ENCODE measurements at places on chromosomes 12 and 14. TPM values are rescaled to one million over a fixed set of nuclear protein-coding genes. Genes with fewer than 3 reads are reported as not detected.

- no peak for DNase-seq
Observed at GRCh38 chr12:24919346-24920001, 29.4 kb downstream of the BCAT1 start.

Gene PRICKLE1
- polyA plus RNA-seq = 30.7 TPM

DNA sequence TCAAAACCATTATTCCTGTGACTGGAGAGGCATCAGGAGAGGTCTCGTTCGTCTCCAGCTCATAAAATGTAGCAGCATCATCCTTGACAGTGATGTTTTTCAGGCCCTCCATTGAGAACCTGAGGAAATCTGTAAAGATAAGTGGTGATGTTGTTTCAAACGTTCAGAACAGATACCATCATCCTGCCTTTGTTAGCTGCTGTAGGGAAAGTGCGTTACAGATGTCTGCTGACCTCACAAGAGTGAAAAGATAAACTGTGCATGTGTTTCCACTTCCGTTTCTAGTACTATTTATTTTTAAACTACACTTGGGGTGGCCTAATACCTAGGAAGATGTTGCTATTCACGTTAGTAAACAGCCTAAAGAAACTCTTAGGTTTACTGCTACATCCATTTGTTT, 28.4 kb downstream of the BCL2L14 start:
- DNase-seq = no peak

- no peak for DNase-seq
Observed at GRCh38 chr14:63088865-63089264, 43.6 kb upstream of the KCNH5 start.

GRCh38 chr14:64149921-64150320, 144.2 kb downstream of the ESR2 start:
- no peak for DNase-seq

- DNase-seq = no peak
Observed at GRCh38 chr12:128959901-128960300, 106.6 kb downstream of the GLT1D1 start.

GRCh38 chr12:80830533-80831088, 107.1 kb downstream of the LIN7A start:
- DNase-seq = no peak

Gene IQSEC3
- 2.7 TPM for polyA plus RNA-seq

DNA sequence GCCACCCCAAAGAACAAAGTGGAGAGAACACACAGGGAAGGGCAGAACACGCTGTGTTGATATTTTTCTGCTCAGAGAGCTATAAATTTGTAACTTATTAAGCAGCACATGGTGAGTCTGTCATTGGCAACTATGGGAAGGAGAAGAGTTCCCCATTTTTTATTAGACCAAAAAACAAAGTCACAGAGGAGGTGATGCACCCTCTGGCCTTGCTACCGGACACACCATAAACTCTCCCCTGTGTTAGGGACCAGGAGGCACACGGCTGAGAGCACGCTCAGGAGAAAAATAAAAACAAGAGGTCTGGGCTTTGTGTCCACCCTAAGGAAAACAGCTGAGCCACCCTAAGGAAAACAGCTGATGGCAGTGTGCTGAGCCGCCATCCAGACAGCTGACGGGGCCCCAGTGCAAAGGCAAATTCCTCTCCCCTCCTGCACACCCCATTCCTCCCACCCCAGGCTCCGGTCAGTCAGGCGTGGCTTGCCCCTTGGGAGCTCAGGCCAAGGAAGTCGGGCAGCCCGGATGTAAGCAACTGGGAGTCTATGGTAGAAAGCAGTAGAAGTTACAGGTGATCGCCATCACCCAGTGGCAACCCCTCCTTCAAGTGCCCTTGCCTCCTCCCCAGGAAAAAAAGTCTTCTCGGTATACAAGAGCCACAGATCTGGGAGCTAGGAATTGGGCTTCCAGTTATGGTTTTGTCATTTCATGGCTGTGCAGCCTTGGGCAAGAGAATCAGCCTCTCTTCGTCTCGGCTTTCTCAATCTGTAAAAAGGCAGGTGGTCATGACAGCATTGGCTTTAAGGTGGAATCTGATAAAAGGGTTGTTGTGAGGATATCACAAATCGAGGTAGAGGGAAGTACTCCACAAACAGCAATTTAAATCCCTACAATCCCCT, 2.4 kb downstream of the PXN start:
- peak; percentile 64 for DNase-seq

Gene TAS2R30
- 0.11 TPM for polyA plus RNA-seq

Gene OR6C2
- not detected for polyA plus RNA-seq

DNA sequence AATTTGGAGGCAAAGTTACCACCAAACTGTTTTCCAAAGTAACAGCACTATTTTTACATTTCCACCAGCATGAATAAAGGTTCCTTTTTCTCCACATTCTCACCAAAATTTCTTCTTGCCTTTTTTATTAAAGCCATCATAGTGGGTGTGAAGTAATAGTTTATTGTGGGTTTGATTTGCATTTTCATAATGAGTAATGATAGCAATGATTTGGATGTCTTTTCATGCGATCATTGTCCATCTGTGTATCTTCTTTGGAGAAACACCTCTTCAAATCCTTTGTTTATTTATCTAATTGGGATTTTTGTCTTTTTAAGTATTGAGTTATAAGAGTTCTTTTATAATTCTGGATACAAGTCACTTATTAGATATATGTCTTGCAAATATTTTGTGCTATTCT, 172.7 kb downstream of the CNTN1 start:
- DNase-seq = no peak

Gene C14orf39
- polyA plus RNA-seq = 2.4 TPM

DNA sequence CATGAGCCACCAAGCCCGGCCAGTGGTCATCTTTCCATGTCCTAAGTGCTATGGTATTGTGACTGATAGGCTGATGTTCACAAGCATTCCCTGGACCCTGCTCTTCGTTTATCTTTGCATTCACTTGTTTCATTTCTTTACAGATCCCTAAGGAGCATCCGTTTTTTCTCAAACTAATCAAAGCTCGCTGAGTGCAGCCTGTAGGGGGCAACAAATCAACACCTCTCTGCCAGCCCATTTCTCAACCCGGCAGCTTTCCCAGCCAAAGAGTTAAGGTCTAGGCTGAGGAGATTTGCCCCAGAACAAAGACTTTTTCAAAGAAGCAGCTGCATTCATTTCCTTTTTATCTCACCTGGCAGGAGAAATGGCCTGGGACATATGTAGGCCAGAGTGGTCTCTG, 12.1 kb downstream of the SIRT4 start:
- no peak for DNase-seq

GRCh38 chr12:129276361-129277060, 423.2 kb downstream of the GLT1D1 start:
- no peak for DNase-seq

DNA sequence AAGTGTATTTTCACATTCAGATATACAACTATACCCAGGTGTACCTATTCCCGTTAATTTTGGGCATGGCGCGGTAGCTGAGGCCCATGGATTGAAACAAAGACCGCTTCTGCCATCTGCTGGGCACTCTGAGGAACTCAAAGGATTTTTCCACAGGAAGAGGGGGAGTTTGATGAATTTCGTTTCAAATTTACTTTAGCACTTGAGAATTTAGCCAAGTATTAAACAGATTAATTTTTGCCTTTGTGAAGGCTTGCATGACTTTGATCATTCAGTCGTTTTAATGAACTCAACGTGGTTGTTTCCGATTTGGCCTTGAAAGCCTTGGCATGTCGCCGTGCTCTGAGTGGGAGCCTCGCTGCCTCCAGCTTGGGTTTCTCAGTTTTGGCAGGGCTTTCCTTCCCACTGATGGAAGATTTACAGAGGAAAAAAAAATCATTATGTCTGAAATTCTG, 153.2 kb upstream of the DDHD1 start:
- DNase-seq = peak; percentile 41

Gene IAPP
- not detected for polyA plus RNA-seq

Gene LRCOL1
- 0.21 TPM for polyA plus RNA-seq

- no peak for DNase-seq
Observed at GRCh38 chr14:105491366-105491973, 424 bp downstream of the TEDC1 start.

DNA sequence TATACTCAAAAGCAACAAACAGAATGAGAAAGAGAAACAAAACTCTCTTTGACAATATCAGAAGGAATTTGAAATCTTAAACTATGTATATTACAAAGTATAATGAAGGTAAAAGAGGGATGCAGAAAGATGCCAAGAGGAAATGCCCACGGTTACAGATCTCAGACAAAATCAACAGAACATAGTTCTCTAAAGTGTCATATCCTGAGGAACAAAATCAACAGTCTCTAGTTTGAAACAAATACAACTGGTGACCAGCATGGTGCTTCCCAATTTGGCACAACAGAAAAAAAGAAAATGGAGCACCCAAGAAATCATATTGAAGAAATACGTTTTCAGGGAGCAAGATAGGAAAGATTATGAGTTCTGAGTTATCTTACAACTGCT, 116.5 kb downstream of the METTL25 start:
- DNase-seq = no peak

Gene LGMN
- 81.2 TPM for polyA plus RNA-seq

Gene MFAP5
- polyA plus RNA-seq = 177 TPM

DNA sequence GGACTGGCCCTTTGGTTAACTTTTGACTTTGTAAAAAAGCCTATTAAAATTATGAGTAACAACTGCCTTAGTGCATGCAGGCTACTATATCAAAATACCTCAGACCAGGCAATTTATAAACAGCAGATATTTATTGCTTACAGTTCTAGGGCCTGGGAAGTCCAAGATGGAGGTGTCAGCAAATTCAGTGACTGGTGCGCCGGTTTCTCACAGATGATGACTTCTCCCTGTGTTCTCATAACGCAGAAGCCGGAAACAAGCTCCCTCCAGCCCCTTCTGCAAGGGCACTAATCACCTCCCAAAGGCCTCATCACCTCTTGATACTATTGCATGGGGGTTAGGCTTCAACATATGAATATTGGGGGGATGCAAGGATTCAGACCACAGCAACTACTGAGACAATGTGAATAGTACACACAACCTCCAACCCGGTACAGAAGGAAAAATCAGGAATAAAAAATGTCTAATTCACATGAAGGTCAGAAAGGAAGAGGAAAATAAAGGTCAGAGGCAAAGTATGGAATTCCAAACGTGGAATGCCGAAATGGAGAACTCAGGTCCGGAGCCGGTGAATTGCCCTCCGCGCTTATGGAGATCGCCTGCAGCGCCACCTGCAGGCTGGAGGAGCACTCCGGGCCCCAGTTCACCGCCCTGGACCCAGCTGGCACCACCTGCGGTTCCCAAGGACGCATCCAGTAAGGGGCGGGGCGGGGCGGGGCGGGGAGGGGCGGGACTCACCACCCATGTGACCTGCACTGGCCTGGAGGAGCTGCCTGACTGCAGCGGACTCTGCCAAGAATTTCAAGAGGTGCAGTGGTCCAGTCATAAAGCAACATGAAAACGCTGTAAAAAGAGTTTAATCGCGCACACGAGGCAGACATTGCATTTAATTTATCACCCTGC, 203.4 kb downstream of the KIF26A start:
- DNase-seq = no peak

- DNase-seq = no peak
Observed at GRCh38 chr14:71533390-71533789, 398.8 kb upstream of the RGS6 start.

DNA sequence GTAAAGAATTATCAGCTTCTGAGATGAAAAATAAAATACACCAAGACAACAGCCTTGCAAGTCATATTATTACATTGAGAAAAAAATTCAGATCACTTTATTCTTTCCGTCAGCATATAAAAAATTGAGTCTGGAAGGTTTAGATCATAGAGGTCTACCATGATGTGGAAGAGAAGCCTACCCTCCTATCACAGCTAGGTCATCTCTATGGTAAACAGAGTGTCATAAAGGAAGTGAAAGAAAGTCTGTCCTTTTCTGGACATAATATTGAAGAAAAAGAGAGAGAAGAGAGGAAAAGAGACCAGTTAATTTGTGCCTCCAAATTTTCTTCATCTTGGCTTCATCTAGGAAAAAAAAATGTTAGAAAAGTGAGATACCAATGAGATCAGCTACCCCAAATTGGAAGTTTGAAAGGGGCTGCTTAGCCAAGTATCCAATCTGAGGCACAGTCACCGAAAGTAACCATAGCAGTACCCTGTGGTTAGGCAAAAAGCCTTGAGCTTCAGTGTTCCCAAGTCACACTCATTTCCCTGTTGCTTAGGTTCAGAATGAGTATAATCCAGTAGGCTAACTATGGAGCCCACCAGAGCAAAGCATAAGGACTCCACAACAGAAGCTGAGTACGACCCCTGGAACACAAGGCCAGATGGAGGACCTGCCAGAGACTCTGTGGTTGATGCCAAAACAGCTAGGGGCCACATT, 38.1 kb downstream of the DUSP6 start:
- DNase-seq = no peak

GRCh38 chr12:97194546-97194945, 268.1 kb upstream of the RMST start:
- DNase-seq = no peak

GRCh38 chr12:27875677-27876076, 95.6 kb upstream of the MANSC4 start:
- DNase-seq = no peak

- no peak for DNase-seq
Observed at GRCh38 chr12:116931665-116932064, 20.9 kb downstream of the FBXW8 start.

DNA sequence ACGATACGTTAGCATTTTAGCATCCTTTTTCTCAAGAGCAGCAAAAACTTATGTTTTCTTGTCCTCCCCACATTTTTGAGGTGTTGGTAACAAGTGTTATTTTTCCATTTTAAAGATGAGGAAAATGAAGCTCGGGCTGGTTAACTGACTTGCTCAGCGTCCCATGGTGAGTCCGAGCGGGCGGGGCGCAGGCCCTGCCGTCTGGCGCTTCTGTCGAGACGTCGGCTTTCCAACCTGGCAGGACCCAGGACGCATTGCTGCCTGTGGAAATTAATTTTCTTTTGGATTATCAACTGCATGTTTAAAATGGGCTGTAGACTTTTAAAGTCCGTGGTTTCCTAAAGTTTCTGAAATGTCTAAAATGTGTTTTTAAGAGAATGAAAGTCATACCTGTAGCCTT, 30.4 kb downstream of the XRCC3 start:
- no peak for DNase-seq

DNA sequence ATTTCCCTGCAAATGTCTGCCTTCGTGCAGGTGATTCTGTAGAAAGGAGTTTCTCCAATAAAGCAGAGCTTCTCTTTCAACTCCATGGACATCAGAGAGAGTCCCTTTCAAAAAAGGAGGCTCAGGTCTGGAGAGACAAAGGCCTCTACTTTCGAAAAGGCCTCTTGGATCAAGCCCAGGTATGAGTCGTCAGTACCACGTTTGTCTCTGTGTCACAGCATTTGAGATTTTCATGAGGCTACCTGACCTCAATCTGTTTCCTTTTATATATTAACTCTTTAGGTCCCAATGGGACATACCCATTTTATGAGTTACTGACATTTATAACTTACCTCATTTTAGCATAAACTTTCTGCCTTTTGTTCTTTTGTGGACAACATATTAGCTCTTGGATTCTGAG, 290.8 kb downstream of the RPAP3 start:
- no peak for DNase-seq

GRCh38 chr14:89327771-89328212, 89.2 kb downstream of the FOXN3 start:
- DNase-seq = no peak
